ENCODE measurements at places on chromosomes 5 and 9.

DNA sequence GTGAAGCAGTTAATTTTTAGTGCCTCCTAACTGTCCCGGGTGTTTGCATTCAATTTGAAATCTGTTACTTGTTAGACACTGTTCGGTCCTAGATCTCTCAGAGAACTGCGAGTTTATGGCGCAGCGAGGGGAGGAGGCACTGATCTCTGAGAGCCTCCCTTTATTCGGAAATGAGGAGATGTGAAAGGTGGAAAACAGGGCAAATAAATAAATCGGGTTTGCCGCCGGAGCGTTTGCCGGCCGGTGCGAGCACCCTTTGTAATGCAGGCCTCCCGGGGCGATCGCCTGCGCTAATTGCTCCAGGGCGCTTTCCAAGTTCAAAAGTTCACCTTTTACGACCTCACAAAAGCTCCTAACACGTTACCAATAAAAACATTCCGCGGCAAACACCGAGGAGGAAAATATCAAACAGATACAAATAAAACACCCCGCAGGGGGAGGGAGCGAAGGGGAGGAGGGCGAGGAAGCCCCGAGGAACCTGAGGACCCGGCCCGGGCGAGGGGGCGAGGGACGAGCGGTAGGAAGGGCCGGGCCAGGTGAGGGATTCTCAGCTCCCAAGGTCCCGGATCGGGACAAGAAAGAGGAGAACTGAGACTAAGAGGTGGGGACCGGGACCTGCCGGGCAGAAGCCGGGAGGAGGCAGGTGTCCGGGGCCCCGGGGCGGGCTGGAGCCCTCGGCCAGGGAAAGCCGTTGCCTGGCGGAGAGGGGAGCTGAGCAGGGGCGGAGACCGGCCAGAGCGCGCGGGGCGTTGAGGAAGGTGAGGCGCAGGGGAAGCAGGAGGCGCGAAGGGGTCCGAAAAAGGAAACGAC lies 1.4 kb downstream of the NR6A1 start:
- no peak for DNase-seq

DNA sequence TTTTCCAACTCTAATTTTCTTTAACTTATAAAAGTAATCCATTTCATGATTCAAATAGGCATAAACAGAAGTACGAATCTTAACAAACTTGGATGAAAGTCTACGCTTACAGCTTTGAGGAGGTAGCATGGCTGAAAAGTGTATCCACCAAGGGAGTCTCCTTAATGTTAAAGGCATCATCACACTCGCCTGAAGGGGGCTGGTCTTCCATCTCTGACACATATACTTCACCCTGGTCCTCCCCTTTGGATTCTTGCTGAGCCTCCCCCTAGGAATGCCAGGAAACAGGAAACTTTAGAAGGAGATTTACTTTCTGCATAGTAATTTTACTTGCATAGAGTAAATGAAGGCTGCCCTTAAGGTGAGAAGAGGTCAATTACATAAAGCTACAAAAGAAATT lies 10.3 kb upstream of the NME5 start:
- DNase-seq: no peak

GRCh38 chr9:16828340-16829281 lies 41.9 kb downstream of the BNC2 start:
- no peak for DNase-seq

DNA sequence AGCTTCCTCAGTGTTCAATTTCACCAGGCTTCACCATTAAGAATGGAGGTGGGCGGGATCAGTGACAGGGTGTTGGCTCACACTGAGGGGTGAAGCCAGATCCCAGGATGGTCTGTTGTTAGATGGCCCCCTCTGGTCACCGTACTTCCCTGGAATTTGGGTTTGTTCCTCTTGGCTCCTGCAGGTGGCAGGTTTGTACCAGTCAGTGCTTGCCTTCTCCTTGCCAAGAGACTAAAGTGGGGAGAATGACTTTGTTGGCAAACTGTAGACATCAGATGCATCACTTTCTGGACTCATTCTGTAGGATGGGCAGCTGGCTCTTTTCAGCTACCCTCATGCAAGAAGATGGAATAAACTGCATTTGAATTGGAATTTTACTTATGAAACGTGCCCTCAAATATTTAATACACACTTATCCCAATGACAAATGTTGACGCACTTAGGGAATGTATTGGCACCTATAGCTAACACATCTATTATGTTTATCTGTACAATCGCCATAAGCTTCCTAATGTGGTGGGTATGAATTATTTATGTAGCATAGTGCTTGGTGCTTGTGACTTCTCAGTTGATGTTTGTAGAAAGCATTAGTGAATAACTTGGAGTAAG lies 31.4 kb upstream of the ANKRD55 start:
- DNase-seq: no peak

GRCh38 chr5:41891066-41891707 lies 13.0 kb upstream of the RIMOC1 start:
- DNase-seq: no peak

GRCh38 chr5:41199660-41200059 lies 13.7 kb downstream of the C6 start:
- no peak for DNase-seq

DNA sequence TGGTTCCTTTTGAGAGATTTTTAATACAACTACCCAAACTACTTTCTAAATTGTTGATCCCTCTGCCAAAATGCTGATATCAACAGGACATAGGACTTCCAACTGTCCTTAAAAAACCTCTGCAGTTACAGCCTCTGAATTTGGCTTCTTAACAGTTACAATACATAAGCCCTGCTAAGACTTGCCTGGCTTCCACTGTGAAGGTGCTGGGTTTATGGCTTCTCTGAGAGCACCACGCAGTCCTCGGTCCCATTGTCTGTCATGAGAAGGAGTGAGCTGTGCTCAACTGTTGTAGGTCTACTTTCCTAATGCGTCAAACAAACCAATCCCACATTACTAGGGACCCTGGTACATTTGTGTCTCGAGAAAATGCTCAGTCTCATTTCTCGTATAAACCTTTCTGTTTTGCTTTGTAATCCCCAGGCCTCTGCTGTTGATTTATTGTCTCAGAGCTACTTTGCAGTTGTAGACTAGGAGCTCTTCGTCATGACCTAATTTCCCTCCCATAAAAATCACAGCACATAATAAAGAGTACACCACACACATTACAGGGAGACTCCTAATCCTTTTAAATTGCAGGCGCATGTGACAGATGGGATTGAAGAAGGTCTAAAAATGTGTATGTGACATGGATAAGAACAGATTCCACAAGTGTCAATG lies 274.9 kb downstream of the NR3C1 start:
- DNase-seq: no peak

GRCh38 chr5:105503950-105504349 lies 1941.4 kb upstream of the NUDT12 start:
- no peak for DNase-seq

Data from activated CD8-positive, alpha-beta memory T cell treated with anti-CD3 and anti-CD28 coated beads for 1 hour (primary cell).